Activated T-cell treated with anti-CD3 and anti-CD28 coated beads for 4 hours (primary cell): ENCODE measurements at places on chromosomes 7 and 10.

DNA sequence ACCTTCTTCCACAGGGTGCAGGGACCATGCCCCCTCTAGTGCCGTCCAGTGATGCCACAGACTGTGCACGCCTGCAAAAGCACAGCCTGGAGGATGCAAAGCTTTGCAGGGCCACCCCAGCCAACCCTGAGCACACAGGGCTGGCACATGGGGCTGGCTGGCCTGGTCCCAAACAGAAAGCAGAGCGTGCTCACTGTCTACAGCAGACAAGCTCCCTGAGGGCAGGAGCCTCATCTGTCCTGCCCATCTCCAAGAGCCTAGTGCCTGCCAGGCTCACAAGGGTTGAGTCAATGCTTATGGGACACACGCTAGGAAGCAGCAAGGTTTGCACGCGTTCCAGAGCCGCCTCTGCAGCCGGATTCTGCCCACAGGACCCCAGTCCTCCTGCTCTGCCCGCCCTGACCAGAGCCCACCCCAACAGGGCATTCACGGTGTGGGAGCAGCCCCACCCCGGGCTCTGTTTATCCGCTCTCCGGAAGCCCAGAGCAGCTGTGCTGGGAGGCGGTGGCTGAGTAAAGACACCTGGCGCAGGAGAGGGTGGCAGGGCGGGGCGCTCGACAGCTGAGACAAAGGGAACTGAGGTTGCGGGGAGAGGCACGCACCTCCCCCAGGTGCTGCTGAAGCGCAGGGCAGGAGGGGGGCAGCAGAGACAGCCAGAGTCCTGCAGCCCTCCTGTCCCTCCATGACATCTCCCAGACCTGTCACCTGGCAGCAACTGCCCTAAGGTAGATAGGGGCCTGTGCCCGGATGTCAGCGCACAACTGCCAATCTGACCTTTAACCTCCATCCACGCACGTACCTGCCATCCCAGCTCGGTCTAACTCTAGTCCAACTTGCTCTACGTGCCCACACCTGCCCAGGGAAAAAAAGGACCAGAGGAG, 4.3 kb downstream of the KCNH2 start:
- DNase-seq: no peak

- DNase-seq: no peak
These were observed 190.9 kb upstream of the LYZL2 start for GRCh38 chr10:30820261-30820991.

GRCh38 chr7:30562909-30563308, 31.8 kb upstream of the GARS1 start:
- no peak for DNase-seq

DNA sequence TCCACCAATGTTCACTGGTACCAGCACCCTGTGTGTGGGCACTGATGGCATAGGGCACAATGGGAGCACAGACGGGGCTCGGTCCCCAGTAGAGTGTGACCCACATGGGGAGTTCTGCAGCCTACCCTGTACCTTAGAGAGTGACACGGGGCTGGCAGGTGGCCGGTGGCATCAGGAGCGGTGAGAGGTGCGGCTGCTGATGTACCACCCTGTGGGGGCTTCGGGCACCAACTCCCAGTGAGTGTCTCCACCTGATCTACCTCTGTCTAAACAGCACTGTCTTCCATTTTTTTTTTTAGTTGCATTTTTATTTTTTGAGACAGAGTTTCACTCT, 4.1 kb downstream of the JAKMIP3 start:
- DNase-seq: no peak
